ENCODE measurements at places on chromosomes 16 and 17.
A peak's percentile ranks its signal among the peaks of the same experiment; 100 is the strongest.

DNA sequence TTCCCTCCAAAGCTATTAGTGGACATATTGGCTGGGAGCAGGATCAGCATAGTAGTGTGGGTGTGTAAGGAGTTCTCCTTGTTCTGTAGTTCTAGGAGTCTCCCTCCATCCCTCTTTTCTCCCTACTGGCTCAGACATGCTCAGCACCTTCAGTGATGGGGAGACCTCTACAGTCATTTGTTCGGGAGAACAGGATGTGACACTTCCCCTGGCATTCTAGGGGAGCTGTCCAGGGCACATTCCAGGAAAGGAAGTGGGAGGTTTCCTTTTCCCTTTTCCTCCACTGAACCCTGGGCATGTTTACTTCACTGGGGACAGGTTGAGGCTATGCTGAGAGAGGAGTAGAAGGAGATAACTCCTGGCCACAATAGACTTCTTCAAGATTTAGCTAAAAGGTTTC lies 86.5 kb downstream of the MYH13 start:
- no peak for DNase-seq

DNA sequence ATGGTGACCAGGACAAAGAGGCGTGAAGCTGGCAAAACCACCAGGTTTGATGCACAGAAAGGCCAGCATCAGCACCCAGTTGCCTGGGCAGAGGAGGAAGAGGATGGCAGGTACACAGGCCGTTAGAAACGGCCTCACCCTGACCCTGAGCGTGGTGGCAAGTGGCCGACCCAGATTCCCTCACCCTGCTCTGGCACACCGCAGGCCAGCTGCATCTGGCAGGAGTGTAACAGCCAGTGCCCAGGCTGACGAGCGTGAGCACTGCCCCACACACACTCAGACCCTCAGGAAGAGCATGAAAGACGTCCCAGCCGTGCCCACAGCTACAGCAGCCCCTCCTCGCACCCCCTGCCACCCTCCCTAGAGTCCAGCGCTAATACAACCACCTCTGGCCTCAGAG lies 82.0 kb downstream of the ANKRD11 start:
- DNase-seq = no peak

- DNase-seq = no peak
Measured at GRCh38 chr16:53715023-53715384, 11.0 kb downstream of the FTO start.

- DNase-seq = peak; percentile 18
Measured at GRCh38 chr17:78313735-78314648, 45.9 kb downstream of the SOCS3 start.

GRCh38 chr17:77214743-77215142 lies 74.0 kb downstream of the SEC14L1 start:
- DNase-seq = no peak

DNA sequence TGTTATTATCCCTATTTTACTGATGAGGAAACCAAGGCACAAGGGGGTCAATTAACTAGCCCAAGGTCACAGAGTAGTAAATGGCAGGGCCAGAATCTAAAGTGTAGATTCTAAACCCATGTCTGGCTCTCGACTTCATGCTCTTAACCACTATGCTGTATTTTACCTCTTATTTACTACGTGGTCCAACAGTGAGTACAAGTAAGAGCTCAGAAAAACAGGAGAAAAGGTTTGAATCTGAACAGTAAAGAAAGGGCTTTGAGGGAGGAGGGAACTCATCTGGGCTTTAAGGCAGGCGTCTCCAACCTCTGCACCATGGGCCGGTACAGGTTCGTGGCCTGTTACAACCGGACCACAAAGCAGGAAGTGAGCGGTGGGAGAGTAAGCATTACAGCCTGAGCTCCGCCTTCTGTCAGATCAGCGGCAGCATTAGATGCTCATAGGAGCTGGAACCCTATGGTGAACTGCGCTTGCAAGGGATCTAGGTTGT lies 62.9 kb downstream of the SMURF2 start:
- no peak for DNase-seq

DNA sequence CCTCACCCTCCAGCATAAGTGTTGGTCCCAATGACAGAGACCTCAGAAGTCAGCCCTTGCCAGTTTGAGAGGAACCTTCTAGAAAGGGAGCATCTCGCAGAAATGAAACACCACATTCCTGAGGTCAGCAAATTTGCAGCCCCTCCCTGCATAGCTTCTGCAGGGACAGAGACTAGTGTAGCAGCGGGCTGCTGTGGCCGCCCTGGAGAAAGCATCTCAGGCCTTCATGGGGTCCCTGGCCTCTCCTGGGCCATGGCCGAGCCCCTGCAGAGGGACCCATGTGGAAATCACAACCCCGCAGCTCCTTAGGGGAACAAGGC lies 11.4 kb downstream of the HS3ST6 start:
- no peak for DNase-seq

GRCh38 chr17:28635506-28635905 lies 9.5 kb downstream of the BLTP2 start:
- no peak for DNase-seq

GRCh38 chr17:80129006-80129565 lies 17.8 kb downstream of the EIF4A3 start:
- DNase-seq = no peak

DNA sequence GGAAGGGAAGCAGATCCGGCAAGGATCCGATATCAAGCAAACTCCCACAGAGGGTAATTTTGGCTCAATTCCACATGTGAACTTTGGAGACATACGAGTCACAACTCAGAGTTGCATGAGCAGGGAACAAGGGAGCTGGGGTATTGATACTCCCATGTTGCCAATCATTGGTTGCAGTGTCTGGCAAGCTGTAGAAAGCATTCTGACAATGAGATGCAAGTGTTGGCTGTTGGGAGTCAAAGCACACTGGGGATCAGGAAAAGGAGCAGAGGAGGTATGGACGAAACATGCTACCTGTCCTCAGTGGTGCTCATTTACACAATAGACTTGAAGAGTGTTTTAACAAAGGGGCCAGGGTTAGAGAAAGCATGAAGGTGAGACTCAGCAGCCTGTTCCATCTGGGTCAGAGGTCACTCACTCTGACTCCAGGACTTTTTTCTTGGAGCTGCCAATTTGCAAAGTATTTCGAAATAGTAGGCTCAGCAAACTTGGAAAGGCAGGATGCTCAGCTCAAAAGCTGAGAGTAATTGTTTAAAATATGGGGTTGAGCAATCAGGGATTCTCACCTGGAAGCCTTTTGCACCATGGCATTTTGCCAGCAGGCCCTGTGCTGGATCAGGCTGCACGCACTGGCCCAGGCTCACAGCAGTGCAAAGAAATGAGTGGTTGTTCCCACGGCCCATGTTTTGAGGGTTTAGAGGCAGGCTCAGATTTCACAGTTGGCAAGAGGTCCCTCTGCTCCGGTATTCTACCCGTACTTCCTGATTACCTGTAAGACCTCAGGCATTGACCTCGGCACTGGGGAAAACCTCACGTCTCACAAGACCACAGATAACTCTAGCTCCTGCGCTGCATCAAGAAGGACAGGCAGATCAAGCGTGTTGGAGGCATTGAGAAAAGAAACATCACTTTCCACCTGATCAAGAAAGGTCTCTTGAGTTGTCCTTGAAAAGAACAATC lies 17.6 kb upstream of the NKD1 start:
- no peak for DNase-seq

GRCh38 chr17:10201680-10202079 lies 3.3 kb upstream of the GAS7 start:
- no peak for DNase-seq

- DNase-seq = no peak
Measured at GRCh38 chr17:57948169-57948554, 7.0 kb downstream of the CUEDC1 start.

DNA sequence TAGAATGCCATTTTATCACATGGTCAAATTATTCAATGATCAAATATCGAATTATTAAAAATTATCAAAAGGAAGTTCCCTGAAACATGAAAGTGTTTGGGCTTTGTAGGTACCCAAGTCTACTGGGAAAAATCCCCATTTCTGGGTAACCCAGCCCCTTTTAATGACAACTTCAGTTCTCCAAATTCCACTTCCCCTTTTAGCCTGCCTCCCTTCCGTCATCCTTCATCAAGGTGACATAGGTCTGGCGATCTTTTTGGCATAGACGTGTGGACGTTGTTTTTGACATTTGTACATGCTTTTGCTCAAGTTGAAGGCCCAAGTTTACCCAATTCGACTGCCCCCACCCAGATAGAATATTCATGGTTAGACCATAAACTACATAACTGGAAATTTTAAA lies 660.9 kb downstream of the MAF start:
- no peak for DNase-seq

- no peak for DNase-seq
Measured at GRCh38 chr17:57544834-57545463, 200.2 kb downstream of the CCDC182 start.

GRCh38 chr16:64830653-64831052 lies 291.2 kb downstream of the CDH11 start:
- no peak for DNase-seq

- no peak for DNase-seq
Measured at GRCh38 chr16:82638095-82638798, 11.5 kb downstream of the CDH13 start.

DNA sequence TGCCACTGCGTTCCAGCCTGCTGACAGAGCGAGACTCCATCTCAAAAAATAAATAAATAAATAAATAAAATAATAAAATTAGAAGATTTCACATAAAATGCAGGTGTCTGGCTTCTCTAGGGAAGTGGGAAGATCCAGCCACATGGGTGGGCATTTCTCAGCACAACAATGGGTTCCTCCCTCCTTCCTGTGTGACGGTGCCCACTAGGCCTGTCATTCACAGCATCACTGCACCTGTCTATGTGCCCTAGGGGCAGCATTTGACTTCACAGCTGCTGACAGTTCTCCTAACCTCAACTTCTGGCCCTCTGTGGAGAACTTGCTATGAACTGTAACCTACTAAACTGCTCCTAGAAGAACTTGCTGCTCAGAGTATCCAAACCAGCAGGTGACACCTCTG lies 3.0 kb downstream of the ABHD15 start:
- DNase-seq = no peak

DNA sequence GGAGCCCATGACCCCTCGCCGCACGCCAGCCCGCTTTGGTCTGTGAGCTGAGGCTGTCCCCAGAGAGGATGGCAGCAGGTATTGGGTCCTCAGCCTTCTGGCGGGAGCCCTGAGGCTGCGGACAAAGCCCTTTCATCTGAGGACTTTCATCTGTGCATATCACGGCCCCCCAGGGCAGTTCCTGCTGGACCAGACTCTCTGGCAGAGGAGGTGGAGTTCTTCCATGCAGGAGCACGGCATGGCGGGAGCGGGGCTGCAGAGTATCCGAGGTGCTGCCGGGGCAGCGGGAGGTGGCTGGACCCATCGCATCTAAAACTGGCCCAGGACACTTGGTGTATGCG lies 18.8 kb downstream of the DHX38 start:
- DNase-seq = no peak

- DNase-seq = no peak
Measured at GRCh38 chr16:81544261-81544660, 99.7 kb downstream of the CMIP start.

DNA sequence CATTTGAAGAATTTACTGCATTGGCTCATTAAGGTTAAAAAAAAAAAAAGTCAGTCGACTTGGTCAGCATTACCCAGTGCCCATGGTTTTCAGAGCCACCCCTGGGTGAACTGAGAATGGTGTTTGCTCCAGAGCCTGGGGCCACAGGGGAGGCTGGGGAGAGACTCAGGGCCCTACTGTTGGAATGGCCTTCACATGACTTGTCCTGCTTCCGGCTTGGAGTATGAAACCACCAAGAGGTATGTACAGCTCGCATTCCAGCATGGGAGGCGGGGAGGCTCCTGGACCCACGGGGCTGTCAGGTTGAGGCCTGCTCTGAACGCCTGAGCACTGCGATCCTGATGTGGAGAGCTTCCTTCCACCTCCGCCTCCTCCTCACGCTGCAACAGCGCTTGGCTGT lies 36.8 kb downstream of the MSI2 start:
- DNase-seq = no peak

DNA sequence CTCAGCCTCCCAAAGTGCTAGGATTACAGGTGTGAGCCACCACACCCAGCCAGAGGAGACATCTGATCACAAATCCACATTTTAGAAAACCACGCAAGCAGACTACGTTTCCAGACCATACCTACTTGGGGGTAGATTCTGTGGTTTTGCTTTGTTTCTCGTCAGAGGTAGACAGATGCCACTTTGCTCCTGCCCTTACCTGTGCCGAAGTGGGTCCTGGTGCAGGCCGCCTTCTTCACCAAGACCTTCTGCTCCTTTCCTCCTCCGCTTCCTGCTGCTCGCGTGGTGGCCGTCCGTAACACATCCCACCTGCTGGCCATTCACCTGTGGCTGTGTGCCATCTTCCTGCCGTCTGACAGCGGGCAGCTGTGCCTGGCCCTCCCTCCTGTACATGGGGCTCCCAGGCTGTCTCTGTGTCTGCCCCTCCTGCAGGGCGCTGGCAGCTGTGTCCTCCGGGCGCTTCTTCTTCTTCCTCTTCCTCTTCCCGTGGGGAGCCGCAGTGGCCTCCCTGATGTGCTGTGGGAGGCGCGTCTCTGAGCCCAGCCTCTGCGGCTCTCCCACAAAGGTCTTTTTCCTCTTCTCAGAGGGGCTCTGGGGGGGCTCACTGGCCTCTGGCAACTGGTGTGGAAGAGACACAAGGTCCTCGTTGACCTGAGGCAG lies 21.2 kb upstream of the CYTH1 start:
- no peak for DNase-seq

GRCh38 chr16:59295993-59296736 lies 562.0 kb upstream of the GOT2 start:
- no peak for DNase-seq

- no peak for DNase-seq
Measured at GRCh38 chr17:48588528-48588927, 1.5 kb downstream of the HOXB3 start.

DNA sequence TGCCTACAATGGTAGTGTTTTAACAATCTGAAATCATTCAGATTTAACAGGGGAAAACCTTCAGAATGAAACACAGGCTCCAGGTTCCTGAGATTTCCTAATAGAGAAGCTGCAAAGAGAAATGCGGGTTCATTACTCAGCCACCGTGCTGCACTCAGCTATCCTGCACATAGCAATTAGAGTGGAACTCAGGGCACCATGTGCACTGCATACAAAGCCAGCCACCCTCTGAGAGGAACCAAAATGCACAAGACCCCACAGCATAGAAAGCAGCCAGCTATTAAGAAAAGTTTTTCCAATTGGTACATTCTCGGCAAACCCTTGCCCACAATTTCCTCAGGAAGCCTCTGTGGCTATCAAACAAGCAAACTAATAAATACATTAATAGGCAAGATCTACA lies 37.4 kb downstream of the TOM1L2 start:
- no peak for DNase-seq

- DNase-seq = no peak
Measured at GRCh38 chr16:576823-577201, 7.0 kb downstream of the PIGQ start.

GRCh38 chr17:80026359-80027042 lies 9.2 kb downstream of the TBC1D16 start:
- no peak for DNase-seq

- DNase-seq = no peak
Measured at GRCh38 chr17:76166906-76167305, 25.9 kb upstream of the FOXJ1 start.

All from activated naive CD8-positive, alpha-beta T cell treated with anti-CD3 and anti-CD28 coated beads, Interleukin-2, amount 50 U/mL, for 16 hours (primary cell).